ENCODE measurements at places on chromosomes 2 and 18.

GRCh38 chr18:37481072-37481471 lies 84.5 kb downstream of the CELF4 start:
- DNase-seq, result no peak

- DNase-seq, result no peak
Measured at GRCh38 chr18:41371156-41372045, 583.6 kb upstream of the PIK3C3 start.

DNA sequence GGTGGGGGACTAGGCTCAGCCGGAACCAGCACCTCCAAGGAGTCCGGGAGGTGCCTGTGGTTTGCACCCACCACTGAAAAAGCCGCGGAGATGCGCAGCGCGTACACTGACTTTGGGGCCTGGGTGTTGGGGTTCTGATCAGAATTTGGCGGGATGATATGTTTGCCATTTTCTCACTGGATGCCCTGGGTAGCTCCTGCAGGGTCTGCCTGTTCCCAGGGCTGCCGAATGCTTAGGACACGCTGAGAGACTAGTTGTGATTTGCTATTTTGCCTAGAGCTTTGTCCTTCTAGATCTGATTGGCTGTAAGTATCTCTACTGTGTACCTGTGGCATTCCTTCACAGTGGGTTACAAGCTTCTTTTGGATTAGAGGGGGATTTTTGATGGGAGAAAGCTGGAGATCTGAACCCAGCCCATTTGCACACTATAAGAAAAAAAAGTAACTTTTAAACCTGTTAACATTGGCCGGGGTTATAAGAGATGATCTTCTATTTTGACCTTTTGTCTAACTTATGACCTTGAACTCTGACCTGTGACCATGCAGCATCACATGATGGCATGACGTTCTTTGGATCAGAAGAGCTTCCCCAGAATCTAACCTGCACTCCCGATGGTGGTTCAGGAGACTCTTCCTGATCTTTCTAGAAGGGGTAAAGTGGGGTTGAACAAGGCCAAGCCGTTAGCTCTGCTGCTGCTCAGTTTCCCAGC lies 1.6 kb downstream of the KCNE4 start:
- DNase-seq, result peak; percentile 81

DNA sequence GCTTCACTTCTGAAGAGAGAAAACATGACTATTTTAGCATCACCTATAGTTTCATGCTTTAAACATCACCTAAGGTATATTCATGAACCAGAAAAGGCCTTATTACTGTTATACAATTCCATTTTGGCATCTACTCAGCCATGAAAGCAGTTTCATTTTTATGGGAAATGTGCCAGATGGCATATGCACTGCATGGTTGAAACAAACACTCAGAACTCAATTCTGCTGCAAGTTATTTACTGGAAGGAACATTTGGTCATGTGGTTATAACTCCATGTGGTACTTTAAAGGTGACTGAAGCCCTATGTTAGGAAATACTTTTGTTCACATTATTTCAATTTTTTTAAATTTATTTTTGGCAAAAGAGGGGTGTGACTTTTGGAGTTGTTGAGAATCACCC lies 287.5 kb upstream of the CRIM1 start:
- DNase-seq, result peak; percentile 22

- DNase-seq, result no peak
Measured at GRCh38 chr2:127277028-127277427, 16.9 kb downstream of the ERCC3 start.

Data from skin of body (tissue), 3 donors.